OCI-LY7 (cell line): ENCODE measurements at places on chromosomes 6 and 20.

DNA sequence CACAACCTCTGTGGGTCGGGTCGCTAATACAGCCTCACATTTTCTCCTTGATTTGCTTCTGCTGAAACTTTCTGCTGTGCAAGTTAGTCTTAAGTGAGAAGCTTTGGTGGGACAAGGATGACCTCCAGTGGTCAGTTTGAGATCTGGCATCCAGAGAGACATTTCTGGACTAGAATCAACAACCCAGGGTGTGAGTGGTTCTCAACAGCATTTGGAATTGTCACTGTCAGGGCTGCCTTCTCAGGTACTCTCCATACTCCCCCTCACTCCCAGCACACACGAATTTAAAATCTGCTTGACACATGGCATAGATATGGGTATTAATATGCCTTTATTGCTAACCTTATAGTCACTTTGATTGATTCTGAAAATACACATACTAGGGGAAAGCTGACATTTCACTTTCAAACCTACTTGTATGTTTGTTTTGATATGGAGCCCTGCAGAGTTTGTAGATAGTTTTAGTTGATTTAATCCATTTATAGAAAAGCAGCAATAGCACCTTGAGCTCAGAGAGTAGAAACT is 13.2 kb downstream of the OTOR start:
- DNase-seq: peak; percentile 73

- DNase-seq: no peak
Observed at GRCh38 chr20:10551732-10552724, 116.9 kb downstream of the SLX4IP start.

GRCh38 chr6:17091122-17091521 is 10.7 kb upstream of the STMND1 start:
- DNase-seq: no peak

DNA sequence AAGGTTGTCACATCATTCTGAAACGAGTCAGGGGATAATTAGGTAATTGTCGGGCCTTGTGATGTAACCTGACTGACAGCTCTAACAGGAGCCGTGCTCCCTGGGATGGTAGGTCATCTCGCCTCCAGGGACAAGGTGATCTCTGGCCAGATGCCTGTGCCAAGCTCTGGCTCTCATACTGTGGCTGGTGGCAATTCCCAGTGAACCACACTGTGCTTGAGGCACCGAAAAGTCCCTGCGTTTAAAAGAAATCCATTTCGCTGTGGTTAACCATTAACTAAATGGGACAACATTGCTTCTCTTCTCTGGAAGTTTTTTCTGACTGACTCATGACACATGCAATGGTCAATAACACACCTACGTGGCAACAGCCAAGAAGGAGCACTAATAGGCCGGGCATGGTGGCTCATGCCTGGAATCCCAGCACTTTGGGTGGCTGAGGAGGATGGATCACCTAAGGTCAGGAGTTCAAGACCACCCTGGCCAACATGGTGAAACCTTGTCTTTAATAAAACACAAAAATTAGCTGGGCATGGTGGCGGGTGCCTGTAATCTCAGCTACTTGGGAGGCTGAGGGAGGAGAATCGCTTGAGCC is 669.2 kb downstream of the PRKN start:
- DNase-seq: no peak

DNA sequence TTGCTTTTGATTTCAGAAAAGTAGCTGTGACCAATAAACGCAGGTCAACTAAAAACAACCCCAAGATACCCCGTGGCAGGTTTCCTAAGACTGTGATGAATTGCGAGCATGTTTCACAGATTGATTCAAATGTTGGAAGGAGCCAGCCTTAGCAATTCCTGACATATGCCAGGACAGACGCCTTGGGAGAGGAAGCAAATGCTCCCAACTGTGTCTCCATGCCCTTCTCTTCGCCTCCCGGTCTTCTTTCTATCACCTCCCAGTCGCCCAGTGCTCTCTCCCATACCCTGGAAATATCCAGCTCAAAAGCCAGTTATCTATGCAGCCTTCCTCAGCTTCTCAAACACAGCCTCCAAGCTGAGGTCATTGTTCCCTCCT is 32.0 kb downstream of the KIAA0319 start:
- no peak for DNase-seq

DNA sequence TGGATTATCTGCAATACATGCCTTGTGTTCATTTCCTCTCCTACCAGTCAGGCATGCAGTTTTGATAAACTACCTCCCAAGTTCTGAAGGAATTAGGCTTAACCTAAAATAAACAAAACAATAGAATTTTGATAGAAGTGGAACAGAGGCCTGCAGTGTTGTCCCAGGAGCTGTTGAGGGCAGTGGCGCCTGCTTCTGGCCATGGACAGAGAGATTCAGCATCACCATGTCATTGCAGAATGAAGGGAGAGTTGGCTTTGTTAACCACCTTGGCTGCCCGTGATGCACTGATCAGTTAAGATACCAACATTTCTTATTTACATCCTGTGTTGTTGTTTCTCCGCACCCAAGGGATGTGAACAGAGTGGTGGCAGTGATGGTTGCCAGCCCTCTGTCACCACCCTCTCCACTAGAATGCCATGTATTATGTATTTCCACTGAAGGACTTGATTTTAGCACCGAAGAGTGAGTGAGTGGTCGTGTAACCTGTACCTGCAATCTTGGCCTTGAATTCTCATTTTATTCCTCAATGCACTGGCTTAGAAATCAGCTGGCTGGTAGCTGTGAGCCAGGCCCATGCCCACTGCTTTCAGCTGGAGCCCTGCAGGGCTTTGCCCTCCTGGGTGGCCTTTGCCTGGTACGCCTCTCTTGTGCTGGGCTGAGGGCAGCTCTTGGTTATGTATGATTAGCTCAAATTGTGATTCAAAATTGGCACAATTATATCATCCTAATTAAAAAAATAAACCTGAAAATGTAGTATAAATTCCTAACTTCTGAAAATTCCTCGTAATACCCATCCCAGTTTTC is 56.5 kb downstream of the SHLD1 start:
- no peak for DNase-seq

- no peak for DNase-seq
Observed at GRCh38 chr6:52016915-52017748, 70.3 kb downstream of the PKHD1 start.

DNA sequence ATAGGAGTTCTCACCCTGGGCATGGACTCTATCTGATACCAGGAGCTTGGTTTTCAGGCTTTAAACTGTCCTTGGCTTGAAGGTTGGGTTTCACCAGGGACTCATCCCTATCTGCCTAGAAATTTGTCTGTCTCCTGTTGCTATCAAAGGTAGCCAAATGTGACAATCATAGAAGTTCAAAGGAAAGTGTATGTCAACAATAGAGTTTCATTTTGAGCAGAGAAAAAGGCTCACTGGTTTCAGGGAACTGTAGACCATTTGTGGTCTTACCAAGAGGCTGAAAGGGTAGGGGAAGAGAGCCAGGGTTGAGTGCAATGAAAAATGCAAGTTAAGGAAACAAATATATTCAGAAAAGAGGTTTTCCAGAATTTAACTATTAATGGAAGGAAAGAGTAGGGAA is 966.8 kb upstream of the CITED2 start:
- DNase-seq: no peak

GRCh38 chr20:15902493-15902892 is 670.8 kb downstream of the KIF16B start:
- DNase-seq: peak; percentile 38

GRCh38 chr6:2659882-2660281 is 90.8 kb downstream of the MYLK4 start:
- no peak for DNase-seq

DNA sequence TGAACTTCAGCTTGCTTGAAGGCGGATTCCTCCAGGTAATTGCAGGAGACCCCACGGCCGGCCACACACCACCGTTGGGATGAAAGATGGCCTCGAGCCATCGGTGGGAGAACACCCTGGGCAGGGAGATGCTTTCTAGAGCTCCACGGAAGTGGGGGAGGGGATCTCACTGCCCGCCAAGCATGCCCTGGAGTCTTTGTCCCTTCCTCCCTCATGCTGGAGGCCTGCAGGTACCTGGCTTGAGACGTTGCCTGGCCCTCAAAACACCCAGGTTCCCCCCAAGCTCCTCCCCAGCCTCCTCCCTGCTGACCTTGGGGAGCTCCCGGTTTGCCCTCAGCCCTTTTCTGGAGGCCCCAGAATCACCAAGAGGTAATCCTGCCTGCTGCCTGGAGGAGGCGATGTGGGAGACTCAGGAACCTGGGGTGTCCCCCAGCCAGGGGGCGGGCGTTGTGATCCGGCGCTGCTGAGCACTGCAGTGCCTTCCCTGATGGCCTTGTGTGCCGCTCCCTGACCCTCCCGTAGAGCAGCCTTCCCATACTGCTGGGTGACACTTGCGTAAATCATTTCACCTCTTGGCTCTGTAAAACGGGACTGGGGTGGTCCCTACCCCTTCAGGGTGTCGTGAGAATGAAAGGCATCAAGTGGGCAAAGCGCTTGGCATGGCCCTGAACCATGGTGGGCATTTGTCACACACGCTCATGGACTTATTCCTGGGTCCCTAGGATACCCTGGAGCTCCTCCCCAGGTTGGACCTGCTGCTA is 91.4 kb downstream of the CEBPB start:
- peak; percentile 27 for DNase-seq

GRCh38 chr6:3383525-3383924 is 73.3 kb downstream of the SLC22A23 start:
- no peak for DNase-seq

DNA sequence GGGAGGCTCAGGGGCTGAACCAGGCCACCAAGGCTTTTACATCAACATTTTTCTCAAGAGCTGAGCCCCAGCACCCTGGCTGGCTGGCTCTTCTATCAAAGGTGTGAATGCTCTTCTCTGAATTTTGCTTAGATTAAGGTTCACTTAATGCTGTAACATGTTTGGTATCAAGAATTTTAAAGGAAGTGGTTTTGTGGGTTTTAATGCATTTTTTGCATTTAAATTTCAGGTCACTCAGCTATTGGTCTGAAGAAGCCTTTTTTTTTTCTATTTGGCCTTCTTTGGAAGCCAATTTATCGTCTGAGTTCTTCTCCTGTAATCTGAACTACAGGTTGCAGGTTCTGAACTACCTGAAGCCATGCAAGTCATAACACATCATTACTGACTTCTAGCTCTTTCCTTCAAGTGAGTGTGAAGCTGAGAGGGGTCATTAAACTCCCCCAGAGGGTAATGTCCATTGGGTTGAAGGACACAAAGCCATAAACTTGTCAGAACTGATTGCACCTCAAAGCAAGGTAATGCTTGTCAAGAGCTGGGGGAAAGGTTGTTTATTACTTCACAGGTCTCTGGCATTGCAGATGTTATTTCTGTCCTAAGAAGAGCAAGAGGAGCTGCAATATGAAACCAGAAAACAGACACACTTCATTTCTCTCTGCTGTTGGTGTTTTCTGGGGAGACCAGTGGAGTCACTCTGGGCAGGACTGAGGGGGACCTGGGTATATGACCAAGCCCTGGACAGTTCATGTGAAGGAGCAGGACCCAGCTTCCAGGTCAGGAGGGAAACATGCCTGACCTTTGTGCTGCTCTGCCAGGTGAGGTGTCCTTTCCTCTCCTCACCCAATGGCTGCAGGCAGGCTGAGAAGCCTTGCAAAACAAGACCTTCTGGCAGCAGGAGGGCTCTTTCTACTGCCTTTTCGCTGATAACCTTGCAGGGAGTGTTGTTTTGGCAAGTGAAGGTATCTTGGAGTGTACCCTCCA is 26.1 kb upstream of the NEDD9 start:
- DNase-seq: no peak

- DNase-seq: peak; percentile 64
Observed at GRCh38 chr6:88641178-88641903, 322.1 kb downstream of the RNGTT start.
